Activated CD8-positive, alpha-beta memory T cell treated with anti-CD3 and anti-CD28 coated beads, Interleukin-2, amount 50 U/mL, for 4 hours (primary cell): ENCODE measurements at places on chromosomes 2 and 18.

DNA sequence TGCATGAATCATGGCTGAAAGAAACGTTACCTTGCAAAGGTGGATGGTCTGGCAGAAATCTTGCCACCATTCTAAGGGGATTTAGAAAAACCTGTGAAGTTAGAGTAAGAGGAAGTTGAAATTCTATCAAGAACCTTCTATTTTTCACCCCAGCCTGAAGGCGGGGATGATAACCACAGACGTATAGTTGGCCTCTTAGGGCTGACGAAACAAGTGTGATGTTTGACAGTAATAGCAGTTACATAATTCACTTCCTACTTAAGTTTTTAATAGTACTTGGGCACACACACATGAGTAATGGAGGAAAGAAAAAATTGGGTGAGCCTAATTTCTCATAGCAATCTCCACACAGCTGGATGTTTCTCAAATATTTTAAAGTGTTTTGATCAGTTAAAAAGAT, 336.6 kb upstream of the SALL3 start:
- DNase-seq, result no peak

GRCh38 chr2:1207962-1208510, 205.2 kb upstream of the TPO start:
- no peak for DNase-seq

- DNase-seq, result no peak
These were observed 49.0 kb downstream of the PIAS2 start for GRCh38 chr18:46868169-46868921.

GRCh38 chr2:55620123-55620779, 2.8 kb upstream of the PPP4R3B start:
- DNase-seq, result no peak

- no peak for DNase-seq
These were observed 75.6 kb upstream of the STAM2 start for GRCh38 chr2:152251211-152251610.

GRCh38 chr18:22167091-22167470, 2.3 kb upstream of the GATA6 start:
- no peak for DNase-seq

GRCh38 chr2:238308177-238308576, 12.1 kb upstream of the TRAF3IP1 start:
- no peak for DNase-seq

- no peak for DNase-seq
These were observed 5.0 kb downstream of the FZD7 start for GRCh38 chr2:202038471-202039277.

GRCh38 chr2:20436716-20437470, 10.0 kb upstream of the RHOB start:
- DNase-seq, result no peak
